Retinal pigment epithelial cell (primary cell): ENCODE measurements at places on chromosomes 5 and 9.

- no peak for DNase-seq
Observed at GRCh38 chr9:36976371-36977030, 57.6 kb downstream of the PAX5 start.

DNA sequence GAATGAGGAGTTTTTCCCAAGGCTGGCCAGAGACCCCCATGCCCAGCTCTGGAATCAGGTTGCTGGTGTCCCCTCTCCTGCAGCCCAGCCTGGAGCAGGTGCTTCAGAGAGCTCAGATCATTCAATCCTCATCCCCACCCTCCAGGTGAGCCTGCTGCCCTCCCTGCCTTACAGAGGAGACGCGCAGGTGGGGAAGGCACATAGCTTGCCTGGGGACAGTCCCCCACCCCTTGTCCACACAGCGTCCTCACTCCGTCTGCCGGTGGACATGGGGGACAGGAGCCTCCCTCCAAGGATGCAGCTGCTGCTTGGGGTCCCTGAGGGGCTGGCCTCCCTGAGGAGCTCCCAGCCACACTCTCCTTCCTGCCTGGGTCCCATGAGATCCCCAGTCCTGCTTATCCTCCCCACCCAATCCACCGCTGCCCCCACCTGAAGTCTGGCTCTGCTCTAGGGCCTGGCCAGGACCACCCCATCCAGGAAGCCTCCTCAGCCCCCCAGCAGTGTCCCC, 17.1 kb upstream of the QSOX2 start:
- no peak for DNase-seq

- peak; percentile 54 for DNase-seq
Observed at GRCh38 chr9:69976152-69976551, 67.5 kb upstream of the MAMDC2 start.

DNA sequence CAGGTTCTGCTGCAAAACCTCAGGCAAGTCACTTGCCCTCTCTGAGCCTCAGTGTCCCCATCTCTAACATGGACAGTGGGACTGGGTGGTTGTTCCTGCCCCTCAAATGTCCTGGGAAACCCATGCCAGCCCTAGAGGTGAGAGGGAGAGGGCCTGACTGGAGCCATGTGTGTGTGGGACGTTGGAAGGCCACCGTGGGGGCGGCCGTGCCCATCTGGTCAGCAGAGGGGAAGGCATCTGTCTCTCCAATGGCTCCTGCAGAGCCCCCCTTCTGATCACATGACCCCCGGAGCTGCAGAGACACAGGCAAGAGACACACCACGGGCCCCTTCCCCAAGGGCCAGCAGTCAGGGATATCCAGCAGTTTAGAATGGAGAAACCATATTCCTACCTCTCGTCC, 1.7 kb downstream of the DNM1 start:
- DNase-seq = no peak

GRCh38 chr9:89606049-89606623, 1.3 kb downstream of the GADD45G start:
- DNase-seq = peak; percentile 40

- no peak for DNase-seq
Observed at GRCh38 chr5:43348861-43349363, 35.7 kb upstream of the HMGCS1 start.

- no peak for DNase-seq
Observed at GRCh38 chr5:67802766-67803165, 412.8 kb upstream of the PIK3R1 start.

GRCh38 chr5:108232805-108233204, 149.1 kb downstream of the FBXL17 start:
- DNase-seq = no peak

DNA sequence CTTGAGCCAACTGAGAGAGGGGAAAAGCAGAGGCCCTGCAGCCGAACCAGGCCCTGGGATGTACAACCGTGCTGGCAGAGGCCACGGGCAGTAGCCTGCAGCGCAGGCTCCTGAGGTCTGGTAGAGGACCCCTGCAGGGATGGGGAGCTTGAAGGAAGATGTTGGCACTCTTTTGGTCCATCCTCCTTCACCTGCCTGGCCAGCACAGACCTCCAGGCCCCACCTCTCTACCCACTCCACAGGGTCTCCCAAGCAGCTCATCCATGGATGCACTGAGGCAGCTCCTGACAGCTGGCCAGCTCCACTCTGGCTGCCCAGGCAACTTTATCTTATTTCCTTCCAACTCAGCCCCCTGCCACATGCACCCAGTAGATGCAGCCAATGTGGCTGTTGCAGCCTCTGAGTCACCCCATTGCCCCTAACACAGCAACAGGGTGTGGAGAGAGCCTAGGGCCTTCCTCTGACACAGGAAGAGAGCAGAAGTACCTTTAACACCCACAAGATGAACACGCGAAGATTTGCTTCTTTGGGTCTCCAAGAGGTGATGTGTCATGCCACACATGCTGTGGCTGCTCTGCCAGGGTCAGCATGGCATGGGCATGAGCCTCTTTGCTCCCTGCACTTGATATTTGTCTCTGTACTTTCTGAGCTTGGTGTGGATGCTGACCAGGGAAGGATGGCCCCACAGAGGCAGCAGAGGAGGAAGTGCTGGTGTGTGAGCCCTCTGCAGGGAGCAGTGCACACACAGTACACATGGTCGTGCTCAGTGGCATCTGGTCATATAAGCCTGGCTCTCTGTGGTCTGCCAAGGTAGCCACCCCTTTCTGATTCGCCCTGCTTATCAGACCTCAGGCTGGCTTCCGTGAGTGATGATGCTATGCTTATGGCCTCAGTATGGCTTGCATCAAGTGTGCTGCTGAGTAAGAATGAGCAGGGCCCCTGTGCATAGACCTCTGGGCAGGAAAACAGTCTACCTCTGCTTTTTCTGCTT, 117.2 kb downstream of the NRG2 start:
- DNase-seq = no peak

DNA sequence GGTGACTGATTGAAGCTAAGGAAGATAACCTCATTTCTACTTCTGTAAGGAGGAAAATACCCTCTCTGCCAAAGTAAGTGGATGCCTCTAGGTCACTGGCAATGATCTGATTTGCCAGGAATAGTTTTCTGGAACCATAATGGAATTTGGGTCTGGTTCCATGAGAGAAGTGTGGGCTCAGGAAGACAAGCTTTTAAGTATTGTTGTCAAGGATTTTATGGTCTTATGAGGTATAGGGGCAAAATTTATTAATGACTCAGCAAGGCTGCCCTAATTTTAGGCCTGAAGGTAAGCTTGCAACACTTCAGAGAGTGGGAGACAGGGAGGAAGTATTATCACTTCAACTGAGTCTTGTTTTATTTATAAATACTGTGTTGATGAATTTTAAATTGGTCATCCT, 322.6 kb upstream of the ACTBL2 start:
- DNase-seq = no peak

- no peak for DNase-seq
Observed at GRCh38 chr9:2453106-2453505, 168.5 kb upstream of the VLDLR start.

- DNase-seq = no peak
Observed at GRCh38 chr9:113503613-113504211, 40.2 kb downstream of the RGS3 start.

DNA sequence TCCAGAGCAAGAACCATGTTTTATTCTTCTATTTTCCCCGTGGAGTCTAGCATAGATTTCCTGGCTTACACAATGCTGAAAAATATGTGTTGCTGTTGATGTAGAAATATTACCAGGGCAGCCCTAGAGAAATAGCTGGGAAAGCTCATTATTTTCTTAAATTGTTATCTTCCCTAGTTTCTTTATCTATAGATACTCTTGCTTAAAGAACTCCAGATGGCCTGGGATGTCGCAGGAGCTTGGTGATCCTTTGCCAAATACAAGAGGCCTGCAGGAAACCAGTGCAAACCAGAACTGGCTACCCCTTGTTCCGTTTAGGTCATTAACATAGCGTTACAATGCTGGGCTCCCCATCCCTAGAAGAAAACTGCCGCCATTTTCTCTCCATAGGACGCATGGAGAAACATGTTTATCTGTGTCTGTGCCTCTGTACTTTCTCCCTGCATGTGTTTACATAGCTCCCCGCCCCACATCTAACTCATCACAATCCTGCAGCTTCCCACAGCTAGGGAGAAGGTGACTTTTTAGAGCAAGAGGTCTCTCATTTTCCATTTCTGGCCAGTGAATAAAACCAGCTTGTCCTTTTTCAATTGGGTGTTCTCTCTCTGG, 6.4 kb downstream of the PRLR start:
- no peak for DNase-seq
